ENCODE measurements at places on chromosomes 2 and 18. TPM values are rescaled to one million over a fixed set of nuclear protein-coding genes. Genes with fewer than 3 reads are reported as not detected.

DNA sequence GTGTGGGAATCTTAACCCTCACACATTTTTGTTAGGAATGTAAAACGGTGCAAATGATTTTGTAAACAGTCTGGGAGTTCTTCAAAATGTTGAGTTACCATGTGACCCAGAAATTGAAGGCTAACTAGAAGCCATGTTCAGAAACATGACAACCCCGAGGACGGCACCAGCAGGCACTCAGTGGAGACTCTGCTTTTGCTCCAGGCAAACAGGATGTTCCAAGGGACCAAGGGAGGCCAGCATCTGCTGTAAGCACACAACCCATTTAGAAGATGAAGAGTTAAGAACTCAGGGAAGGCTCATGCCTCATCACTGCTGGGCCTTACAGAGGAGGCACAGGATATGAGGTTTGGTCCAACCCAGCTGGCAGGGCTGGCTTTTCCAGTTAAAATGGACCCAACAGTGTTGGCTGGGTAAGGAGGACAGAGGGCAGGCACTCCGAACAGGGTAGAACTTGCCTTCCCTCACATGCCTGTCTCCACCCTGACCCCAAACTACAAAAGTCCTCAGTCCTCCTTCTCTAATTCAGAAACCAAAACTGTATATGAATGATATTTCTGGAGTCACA lies 23.6 kb downstream of the PARD6G start:
- no peaks in the 10 kb centered on the region for H3K27me3 ChIP-seq
- H3K27ac ChIP-seq = no peak overlapping the region
- no peak for DNase-seq
- H3K4me1 ChIP-seq = no peaks in the 10 kb centered on the region

Gene MAP3K20
- 26.9 TPM for total RNA-seq

- peaks cover 8% of the 10 kb centered on the region for H3K4me1 ChIP-seq
- peak overlapping the region; percentile 95 for H3K4me3 ChIP-seq
- H3K27ac ChIP-seq = no peak overlapping the region
These were observed 675 bp downstream of the FZD5 start for GRCh38 chr2:207768866-207769596.

DNA sequence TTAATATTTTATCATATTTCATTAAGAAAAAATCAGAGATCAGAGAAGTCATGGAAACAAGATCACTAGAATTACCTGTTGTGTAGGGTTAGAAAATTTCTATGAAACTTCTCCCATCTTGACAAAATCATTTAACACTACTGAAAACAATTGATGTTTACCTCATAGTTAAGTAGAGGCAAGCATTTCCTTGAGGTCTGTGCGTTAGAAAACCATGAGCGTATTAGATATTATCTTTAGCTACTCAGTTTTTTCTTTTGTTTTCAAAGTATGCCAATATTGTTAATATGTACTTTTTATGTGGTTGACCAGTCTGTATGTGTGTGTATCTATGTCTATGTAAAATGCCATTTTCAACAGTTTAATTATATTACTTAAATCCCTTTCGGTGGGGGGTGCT lies 335.7 kb downstream of the PARD3B start:
- H3K27ac ChIP-seq = no peak overlapping the region
- H3K4me1 ChIP-seq = peaks cover 4% of the 10 kb centered on the region
- H3K27me3 ChIP-seq = no peaks in the 10 kb centered on the region
- DNase-seq = no peak
- H3K4me3 ChIP-seq = no peak overlapping the region
- H3K36me3 ChIP-seq = no peaks in the 10 kb centered on the region

DNA sequence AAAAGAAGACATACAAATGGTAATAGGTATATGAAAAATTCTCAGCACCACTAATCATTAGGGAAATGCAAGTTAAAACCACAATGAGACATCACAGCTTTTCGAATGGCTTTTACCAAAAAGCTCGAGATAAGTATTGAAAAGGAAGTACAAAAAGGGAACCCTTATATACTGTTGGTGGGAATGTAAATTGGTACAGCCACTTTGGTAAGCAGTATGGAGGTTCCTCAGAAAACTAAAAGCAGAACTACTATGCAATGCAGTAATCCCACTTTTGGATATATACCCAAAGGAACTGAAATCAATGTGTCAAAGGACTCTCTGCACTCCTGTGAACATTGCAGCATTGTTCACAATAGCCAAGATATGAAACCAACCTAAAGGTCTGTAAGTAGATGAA lies 107.5 kb upstream of the SPATS2L start:
- H3K4me1 ChIP-seq = peaks cover 8% of the 10 kb centered on the region
- no peaks in the 10 kb centered on the region for H3K27me3 ChIP-seq
- DNase-seq = no peak
- H3K4me3 ChIP-seq = no peak overlapping the region
- H3K36me3 ChIP-seq = no peaks in the 10 kb centered on the region

GRCh38 chr2:114082731-114083433 lies 193.0 kb downstream of the ACTR3 start:
- no peak overlapping the region for H3K4me3 ChIP-seq
- no peak overlapping the region for H3K27ac ChIP-seq
- no peaks in the 10 kb centered on the region for H3K36me3 ChIP-seq
- H3K4me1 ChIP-seq = no peaks in the 10 kb centered on the region
- DNase-seq = no peak

Gene CD8B
- not detected for total RNA-seq
